NCI-H1930 (cell line): ENCODE measurements at places on chromosomes 16 and 17.

DNA sequence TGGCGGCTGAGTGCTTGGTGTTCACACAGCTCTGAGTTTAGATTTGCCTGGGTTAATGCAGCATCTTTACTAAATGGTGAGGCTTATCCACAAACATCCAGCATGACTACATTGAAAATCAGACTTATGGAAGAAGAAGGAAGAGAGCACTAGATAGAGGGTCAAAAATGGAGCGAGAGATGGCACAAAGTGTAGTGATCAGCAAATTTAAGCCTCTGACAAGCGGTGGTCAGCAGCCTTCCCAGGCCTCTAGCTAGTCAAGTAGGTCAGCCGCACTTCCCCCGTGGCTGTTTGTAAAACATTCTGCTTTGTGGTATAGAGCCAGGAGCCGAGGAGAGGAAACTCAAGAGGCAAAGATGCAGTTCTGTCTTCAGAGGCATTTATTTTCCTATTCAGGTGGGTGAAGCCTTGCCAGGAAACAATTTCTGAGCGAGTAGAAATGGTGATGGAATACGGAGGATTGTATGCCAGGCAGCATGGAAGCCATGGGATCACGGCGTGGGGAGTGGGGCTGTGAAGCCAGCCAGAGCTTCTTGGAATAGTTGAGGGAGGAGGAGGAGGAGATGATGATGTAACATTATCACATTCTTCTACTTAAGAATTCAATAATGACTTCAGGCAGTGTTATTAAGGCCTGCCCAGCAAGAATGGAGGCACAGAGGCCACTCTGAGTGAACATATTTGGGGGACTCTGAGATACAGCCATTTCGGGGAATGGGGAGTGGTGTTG lies 118.9 kb downstream of the MSI2 start:
- no peak for DNase-seq

DNA sequence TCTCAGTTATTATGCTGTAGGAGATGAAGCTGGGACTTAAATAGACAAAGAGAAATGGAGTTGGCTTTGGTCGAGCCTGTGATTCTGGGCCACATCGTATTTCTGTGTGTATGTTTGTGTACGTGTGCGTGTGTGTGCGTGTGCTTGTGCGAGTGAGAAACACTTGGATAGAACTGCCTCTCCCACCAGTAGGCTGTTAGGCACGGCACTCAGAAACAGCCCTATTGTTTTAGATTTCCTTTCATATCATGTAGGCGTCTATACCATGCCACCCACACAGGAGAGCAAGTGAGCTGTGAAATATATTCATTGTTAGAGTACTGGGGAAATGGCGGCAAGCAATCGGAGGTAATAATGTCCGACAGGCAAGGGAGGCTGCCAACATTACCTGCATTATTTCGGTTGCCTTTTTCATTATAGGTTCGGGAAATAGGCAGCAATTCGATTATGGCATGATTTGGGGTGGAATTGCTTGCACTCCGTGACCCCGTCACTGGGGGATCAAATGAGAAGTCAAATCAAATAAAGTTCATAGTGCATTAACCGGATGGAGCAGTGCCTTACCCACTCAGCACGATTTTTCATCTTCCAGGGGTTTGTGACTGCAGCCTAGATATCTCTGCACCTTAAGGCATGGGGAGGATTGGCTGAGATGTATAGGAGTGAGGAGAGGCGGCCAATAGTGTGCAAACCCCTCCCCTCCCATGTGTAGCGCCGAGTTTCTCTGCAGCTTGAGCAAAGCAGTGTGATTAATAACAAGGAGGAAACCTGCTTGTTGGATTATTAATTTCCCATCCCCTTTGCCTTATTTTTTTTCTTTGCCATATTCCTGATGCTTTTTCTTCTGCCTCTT lies 89.6 kb downstream of the RBFOX1 start:
- no peak for DNase-seq

GRCh38 chr17:38797158-38797490 lies 2.2 kb downstream of the PIP4K2B start:
- no peak for DNase-seq

DNA sequence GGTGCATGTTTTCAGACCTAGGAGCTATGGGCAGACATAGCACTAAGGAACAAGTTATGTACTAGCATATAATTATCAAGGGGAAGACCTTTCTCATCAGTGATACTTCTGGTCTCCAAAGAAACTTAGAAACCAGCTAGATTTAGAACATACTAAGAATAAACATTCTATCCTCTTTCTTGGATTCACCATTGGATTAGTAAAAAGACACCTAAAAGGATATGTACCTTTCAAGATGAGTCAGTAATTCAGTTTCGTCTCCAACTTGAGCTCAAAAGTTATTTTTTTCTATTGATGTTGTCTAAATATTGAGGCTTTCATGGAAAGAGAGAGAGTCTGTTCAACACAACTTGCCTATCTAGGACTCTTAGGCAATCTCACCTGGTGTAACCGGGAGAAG lies 13.2 kb downstream of the ZNF821 start:
- DNase-seq: no peak

- no peak for DNase-seq
Observed at GRCh38 chr16:60788631-60789030, 1247.6 kb downstream of the CDH8 start.

GRCh38 chr16:81165411-81166097 lies 69.4 kb upstream of the GCSH start:
- no peak for DNase-seq

- no peak for DNase-seq
Observed at GRCh38 chr16:51666821-51667220, 515.8 kb upstream of the SALL1 start.

- DNase-seq: no peak
Observed at GRCh38 chr17:66625311-66625767, 209.6 kb upstream of the CACNG5 start.

DNA sequence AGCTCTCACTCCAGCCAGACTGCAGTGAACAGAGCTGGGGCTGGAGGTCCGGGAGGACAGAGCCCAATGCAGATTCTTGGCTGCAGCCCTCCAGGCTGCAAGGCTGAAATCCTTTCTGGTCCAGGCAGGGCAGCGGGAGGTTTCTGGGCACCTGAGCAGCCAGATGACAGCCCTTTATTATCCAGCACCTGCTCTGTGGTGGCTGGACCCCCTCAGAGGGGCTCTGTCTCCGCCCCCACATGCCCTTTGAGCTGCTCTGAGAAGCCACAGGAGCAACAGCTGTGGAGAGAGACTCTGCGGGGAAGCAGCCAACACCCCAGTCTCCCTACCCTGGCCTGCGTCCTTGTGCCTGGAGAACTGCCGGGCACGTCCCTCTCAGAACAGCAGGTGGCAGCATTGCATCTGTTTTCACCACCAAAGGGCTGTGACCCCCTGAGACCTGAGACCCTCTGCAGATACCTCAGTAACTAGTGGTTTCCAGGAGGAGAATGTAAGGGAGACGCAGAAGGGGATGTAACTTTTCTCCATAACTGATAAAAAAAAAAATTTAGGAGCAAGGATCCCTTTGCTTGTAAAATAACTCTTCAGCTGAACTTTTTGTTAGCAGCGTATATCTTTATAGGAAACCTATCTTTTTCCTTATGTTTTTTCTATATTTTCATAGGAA lies 3.7 kb upstream of the CNP start:
- peak; percentile 58 for DNase-seq

GRCh38 chr17:44918006-44918405 lies 2.7 kb upstream of the GFAP start:
- DNase-seq: no peak

GRCh38 chr17:82844796-82845162 lies 5.0 kb upstream of the ZNF750 start:
- DNase-seq: no peak

- peak; percentile 66 for DNase-seq
Observed at GRCh38 chr17:14845591-14846281, 419.4 kb downstream of the PMP22 start.

GRCh38 chr16:89669755-89670154 lies 12.1 kb downstream of the SPATA33 start:
- no peak for DNase-seq

DNA sequence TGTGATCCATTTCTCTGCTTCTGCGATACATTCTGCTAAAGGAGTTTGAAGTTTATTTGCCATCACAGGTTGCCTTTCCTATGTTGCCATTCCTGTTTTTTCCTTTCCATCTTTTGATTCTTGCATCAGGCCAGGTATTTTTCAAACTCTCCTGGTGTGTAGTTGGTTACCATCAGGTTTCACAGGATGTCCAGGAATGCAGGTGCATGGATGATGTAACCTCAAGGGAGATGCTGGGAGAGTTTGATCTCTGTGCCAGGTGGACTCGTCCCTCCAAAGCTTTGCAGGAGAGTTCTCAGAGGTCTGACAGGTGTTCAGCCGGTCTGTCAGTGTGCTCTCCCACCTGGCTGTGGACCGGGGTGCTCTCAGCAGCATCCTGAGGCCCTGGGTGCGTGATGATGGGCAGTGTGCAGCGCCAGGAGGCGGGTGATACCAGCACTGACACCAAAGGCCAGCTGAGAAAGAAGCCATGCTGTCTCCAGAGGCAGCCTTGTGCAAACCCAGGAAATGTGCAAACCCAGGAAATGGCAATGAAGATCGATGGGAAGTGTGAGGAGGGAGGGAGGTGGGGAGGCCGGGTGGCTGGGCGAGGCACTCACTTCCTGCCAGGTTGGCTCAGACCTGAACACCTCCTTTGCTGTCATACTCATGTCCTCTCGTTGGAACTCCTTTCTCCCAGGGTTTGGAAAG lies 1.7 kb downstream of the ATP2C2 start:
- no peak for DNase-seq

DNA sequence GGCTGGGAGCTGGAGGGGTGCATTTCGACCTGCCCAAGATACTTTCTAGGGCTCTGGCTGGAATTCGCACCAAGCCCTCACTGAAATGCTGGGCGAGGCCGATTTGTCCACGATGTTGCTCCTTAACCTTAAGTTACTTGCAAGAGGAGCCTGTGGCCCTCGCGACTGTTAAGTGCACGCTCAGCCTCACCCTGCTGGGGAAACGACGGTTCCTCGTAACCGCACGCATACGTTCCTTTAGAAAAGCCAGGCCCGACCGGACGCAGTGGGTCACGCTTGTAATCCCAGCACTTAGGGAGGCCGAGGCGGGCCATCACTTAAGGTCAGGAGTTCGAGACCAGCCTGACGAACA lies 607 bp upstream of the NCOR1 start:
- DNase-seq: no peak

- no peak for DNase-seq
Observed at GRCh38 chr17:75295201-75296158, 6.2 kb upstream of the SLC25A19 start.

- no peak for DNase-seq
Observed at GRCh38 chr17:44997733-44998520, 29.8 kb upstream of the C1QL1 start.

DNA sequence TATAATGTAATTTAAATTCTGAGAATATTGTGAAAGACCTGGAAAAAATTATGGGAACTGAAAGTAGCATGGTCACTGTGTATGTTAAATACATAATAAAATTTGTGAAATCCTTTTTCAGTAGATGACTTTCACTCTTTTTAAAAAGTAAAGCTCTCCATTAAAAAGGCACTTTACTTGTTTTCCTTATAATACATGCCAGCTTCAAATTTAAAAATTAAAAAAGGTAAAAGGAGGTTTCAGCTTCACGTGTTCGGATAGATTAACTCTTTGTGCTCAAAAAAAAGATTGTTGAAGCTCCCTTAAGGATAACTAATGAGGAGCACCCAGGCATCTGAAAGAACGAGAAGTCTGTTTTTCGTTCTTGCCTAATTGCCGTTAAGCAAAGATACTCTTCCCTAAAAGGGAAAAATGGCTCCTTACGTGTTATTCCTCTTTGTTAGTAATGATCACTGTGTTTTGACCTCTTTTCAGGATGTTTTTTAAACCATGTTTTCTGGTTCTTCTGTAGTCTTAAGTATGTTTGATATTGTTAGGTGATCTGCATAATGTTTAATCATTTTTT lies 87.8 kb downstream of the TUBD1 start:
- DNase-seq: no peak

- DNase-seq: no peak
Observed at GRCh38 chr16:65123396-65124211, 1.7 kb upstream of the CDH11 start.

GRCh38 chr17:33260638-33261037 lies 32.5 kb downstream of the ASIC2 start:
- DNase-seq: no peak

GRCh38 chr17:80285237-80285920 lies 24.7 kb downstream of the RNF213 start:
- DNase-seq: no peak

DNA sequence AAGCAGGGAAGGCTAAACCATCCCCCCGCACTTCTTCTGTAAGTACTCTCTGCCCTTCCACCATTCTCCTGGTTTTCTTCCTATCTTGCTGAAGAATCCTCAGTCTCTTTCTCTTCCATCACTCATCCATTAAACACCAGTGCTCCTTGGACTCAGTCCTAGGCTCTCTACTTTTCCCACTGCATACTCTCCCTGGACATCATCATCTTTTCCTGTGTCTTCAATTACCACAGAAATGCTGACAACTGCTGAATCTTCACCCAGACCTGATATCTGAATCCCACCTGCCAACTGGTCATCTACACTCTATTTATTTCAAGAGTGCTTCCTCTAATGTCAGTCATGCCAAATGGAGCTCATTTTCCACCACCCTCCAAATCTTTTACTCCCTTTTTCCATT lies 53.8 kb upstream of the ARL6IP1 start:
- DNase-seq: no peak

GRCh38 chr16:23821875-23822688 lies 13.7 kb upstream of the PRKCB start:
- no peak for DNase-seq

GRCh38 chr16:48347191-48347865 lies 37.9 kb downstream of the SIAH1 start:
- no peak for DNase-seq

DNA sequence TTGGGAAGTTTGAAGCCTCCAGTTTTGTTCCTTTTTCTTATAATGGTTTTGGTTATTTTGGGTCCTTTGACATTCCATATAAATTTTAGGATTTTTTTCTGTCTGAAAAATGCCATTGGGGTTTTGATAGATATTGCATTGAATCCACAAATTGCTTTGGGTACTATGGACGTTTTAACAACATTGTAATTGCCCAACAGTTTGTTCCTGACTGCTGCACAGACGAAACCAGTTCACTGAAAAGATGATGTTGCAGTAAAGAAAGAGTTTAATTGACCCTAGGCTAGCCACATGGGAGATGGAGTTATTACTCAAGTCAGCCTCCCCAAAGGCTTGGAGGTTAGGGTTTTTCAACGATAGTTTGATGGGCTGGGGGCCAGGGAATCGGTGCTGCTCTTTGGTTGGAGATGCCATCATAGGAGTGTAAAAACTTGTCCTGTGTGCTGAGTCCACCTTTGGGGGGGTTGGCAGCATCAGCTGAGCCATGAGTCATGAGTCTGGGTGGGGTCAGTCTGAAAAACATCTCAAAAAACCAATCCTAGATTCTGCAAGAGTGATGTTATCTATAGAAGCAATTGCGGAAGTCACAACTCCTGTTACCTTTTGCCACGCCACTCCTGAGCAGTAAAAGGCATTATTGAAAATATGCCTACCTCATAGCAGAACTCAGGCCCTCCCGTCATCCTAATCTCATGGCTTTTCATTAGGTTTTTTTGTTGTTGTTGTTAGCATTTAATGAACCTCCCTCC lies 2.7 kb upstream of the PRSS41 start:
- no peak for DNase-seq

DNA sequence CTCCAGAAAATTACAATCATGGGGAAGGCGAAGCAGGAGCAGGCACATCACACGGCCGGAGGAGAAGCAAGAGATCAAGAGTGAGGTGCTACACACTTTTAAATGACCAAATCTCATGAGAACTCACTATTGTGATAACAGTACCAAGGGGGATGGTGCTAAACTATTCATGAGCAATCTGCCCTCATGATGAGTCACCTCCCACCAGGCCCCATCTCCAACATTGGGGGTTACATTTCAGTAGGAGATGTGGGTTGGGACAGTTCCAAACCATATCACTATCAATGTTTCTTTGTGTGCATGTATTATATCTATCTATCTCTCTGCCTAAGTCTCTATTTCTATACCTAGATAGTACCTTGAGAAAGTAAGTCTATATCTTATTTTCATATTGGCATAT lies 724.8 kb downstream of the CDH11 start:
- no peak for DNase-seq
